Neural crest cell (in vitro differentiated cells): ENCODE measurements at places on chromosomes 2 and 18.

DNA sequence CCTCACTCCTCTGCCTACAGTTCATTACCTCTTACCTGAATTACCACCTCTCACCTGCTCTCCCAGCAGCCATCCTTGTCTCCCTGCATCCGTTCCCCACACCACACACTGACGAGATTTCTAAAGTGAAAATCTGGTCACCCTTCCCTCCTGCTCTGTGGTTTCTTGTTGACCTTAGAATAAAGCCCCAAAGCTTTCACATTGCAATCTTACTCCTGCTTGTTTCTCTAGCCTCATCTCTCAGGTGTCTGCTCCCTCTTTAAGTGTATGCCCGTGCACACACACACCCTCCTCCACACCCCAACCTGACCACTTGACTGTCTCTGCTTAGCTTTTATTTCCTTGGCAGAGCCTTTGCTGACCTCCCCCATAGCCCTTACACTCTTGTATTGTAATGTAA is 122.0 kb upstream of the SKOR2 start:
- DNase-seq: no peak

DNA sequence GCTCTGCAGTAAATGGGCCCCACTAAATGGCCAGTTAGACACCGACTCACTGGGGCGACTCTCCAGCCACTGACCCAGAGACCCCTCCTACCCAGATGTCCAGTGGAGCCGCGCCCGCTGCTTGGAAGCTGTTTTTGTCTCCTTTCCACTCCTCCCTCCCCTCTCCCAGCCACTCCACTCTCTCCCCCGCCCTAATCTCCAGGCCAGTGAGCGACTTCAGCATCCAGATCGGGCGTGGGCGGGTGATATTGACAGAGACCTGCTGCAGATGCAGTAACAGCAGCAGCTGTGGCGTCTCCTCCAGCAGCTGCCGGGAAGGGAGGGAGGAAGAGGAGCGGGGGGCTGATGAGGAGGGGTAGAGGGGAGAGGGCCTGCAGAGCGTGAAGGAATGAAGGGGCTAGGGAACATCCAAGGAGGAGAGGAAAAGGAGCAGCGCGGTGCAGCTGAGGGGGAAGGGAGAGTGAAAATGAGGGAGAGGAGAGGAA is at the start of gene SCN7A:
Gene SCN7A (minus strand): TSS at position 110 of the 485 bp plus-strand sequence. CDS start 16,553 bp downstream, outside the sequence.
- DNase-seq: peak; percentile 57

DNA sequence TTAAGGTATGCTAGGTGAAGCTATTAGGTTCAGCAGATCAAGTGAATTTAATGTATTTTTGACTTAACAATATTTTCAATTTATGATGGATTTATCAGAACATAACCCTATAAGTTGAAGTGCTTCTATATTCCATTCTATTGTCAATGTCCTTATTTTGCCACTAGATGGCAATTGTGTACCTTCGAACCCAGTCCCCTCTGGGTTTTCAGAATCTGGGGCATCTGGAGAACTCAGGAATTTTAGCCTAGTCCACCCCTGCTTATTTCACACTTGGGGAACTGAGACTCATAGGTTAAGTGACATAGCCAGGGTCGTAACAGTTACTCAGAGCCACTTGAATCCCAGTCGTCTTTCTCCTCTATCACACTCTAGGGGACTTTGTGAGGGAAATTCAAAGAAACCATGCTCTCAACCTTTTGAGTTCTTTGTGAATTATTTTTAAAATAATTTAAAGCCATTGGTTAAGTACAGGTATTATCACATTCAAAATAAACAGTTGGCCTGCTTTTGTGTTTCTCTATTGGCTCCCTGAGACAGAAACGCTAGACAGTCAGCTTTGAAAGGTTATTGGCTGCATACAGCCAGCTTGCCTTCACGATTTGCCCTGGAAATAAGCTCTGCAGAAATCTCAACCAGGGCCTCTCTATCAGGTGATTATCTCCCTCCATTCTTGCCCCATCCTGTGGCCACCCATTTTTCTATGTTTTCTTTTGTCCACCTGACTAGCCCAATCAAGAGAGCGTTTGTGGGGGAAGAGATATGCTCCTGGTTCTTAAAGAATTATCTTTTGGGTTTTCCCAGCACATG is 145.0 kb downstream of the TTC27 start:
- DNase-seq: peak; percentile 5

GRCh38 chr18:51739044-51739666 is 541.7 kb upstream of the MEX3C start:
- DNase-seq: no peak

DNA sequence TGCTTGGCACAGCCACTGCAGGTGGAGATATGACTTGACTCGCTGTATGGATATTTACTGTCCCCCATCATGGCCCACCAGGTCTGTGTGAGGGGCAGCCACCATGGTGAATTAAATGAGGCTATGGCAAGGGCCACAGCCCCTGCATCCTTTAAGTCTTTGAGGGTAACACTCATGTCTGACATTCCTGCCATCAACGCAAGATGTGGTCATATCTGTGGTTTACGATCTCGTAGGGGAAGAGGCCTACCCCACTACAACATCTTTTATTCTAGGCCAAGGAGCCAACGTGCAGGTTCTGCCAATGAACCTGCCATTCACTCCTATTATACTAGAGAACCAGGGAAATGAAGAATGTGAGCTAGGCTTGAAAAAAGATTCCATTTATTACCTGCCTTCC is 381.6 kb upstream of the ID2 start:
- DNase-seq: no peak

GRCh38 chr2:160376576-160376975 is 117.0 kb downstream of the RBMS1 start:
- DNase-seq: no peak

GRCh38 chr18:27948986-27949385 is 227.9 kb downstream of the CDH2 start:
- DNase-seq: no peak

GRCh38 chr2:145085612-145086011 is 565.7 kb upstream of the ZEB2 start:
- no peak for DNase-seq

DNA sequence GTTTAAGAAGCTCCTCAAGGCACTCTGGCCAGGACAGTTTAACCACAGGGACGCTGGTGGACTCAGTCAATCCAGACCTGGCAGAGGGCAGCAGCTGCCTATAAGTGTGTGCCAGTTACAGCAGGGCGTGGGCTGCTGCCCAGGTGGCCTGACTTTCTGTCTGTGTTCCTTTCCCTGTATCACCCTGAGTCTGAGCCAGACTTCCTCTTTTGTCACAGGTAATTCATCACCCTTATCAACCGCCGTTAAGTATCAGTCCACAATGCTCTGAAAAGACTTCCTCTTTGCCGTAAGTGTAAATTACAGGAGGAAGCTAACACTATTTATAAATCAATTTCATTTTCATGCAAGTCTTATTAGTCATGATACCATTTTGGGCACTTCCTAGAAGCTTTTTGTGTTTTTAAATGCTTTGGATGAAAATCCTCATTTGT is 7.0 kb downstream of the LPIN1 start:
- no peak for DNase-seq

- no peak for DNase-seq
Observed at GRCh38 chr18:45525301-45525700, 90.0 kb upstream of the SLC14A2 start.

GRCh38 chr2:220654322-220654721 is 917.8 kb downstream of the EPHA4 start:
- no peak for DNase-seq

DNA sequence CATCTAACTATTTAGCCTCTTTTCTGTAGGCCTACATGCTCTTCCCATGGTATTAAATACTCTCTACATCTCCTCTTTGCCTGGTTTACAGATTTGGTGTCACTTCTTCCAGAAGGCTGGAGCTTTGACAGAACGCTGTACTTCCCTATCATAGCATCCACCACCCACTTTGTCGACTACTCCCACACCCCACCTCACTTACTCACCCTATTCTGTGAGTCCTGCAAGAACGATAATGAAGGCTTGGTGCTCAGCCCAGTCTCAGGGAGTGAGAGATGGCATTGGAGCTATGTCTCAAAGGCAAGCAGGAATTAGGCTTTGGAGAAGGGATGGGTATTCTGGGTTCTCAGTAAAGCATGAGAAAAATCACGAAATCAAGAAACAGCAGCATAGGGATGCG is 20.3 kb upstream of the KDM3A start:
- DNase-seq: no peak

- no peak for DNase-seq
Observed at GRCh38 chr2:148666555-148666954, 22.0 kb downstream of the EPC2 start.

- DNase-seq: no peak
Observed at GRCh38 chr2:157691695-157692094, 63.0 kb upstream of the ACVR1C start.

- DNase-seq: no peak
Observed at GRCh38 chr2:151774506-151774905, 40.2 kb upstream of the NEB start.

DNA sequence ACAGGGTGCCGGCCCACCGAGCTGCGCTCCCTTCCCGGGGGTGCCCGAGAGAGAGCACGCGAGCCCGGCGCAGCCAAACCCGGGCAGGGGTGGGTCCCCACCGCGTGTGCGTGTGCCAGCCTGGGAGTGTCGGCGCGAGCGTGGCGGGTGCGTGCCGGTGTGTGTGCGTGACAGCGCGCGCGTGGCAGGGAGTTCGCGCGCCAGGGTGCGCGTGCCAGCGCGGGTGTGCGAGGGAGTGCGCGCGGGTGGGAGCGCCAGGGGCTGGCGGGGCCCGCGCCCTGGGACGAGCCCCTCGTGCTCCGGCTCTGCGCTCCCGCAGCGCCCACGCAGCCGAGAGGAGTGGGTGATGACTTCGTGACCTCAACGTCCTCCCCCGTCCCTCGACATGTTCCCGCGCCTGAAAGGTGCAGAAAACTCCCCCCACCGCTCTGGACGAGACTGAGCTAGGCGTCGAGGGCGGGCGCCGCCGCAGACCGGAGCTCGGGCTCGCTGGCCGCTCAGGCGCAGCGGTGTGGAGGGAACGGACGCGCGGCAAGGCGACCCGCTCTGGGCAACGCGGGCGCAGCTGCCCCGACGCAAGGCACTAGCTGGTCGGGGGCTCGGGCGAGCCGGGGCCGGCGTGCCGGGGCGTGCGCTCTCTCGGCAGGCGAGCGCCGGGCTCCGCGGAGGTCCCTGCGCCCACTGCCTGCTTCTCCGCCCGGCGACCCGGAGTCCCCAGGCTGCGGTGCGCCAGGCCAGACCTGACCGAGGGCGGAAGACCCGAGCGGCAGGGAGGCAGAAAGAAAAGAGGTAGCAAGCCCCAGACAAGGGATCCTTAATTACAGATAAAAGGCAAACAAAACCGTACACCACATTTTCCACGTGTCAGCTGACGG is 582.8 kb downstream of the ZEB2 start:
- DNase-seq: peak; percentile 43

GRCh38 chr2:173296235-173296634 is 58.4 kb upstream of the CDCA7 start:
- no peak for DNase-seq

GRCh38 chr2:151614159-151614558 is 120.1 kb downstream of the NEB start:
- DNase-seq: no peak

DNA sequence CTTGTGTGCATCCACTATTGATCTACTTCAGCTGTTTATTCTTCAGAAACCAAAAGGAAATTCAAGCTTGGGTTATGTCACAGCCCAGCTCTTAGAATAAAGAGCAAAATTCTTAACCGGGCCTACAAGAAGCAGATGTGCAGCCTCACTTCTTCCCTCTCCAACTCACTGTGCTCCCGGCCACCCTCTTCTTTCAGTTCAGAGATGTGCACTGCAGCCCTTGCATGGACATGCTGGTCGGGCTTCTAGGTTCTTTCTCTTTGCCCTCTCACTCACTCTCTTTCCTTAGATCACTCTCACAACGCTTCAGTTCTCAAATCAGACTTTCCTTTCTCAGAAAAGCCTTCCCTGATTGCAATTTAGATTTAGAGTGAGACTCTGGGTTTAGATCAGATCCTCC is 104.1 kb downstream of the CHN1 start:
- DNase-seq: no peak

GRCh38 chr2:120066800-120067547 is 54.1 kb downstream of the EPB41L5 start:
- DNase-seq: no peak

- DNase-seq: no peak
Observed at GRCh38 chr2:174846941-174847938, 83.0 kb upstream of the CHRNA1 start.

- DNase-seq: no peak
Observed at GRCh38 chr2:127606625-127607398, 39.1 kb upstream of the GPR17 start.

DNA sequence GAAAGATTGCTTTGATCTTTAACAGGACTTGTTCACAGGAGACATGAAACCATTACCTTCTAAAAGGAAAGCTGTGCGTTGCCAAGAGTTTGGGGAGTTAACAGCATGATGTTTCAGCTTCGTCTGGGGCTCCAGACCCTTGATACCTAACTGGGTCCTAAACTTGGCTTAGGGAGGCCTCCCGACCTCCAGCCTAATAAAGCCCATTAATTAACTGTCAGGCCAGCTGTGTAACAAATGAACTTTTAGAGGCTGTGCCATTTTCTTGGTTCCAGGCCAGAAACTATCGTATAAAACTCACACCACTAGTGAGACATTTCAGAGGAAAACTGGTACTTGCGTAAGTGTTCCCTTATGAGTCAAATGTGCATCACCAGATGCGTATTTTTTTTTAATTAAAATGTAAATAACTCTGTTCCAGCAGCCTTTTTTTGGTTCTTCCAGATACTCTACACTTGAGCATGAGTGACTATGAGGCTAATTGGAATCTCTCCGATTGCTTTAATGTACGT is 236.5 kb downstream of the BCL2 start:
- no peak for DNase-seq

DNA sequence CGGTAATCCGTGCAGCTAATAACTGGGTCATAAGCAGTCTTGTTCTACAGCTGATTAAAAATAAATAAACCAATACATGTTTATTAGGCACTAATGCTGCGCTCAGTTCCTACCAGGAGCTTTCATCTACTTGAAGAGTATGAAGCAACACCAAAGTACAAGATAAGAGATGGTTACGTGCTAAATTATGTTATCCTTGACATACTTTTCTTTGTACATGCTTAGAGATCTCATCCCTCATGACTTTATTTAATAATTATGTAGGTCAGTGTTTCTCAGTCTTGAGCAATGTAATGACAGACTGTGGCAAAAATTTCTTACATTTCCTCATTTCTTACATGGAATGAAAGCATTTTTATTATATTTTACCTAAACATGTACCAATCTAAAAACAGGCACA is 54.6 kb upstream of the COBLL1 start:
- no peak for DNase-seq

- no peak for DNase-seq
Observed at GRCh38 chr2:36433311-36434217, 78.0 kb downstream of the CRIM1 start.

DNA sequence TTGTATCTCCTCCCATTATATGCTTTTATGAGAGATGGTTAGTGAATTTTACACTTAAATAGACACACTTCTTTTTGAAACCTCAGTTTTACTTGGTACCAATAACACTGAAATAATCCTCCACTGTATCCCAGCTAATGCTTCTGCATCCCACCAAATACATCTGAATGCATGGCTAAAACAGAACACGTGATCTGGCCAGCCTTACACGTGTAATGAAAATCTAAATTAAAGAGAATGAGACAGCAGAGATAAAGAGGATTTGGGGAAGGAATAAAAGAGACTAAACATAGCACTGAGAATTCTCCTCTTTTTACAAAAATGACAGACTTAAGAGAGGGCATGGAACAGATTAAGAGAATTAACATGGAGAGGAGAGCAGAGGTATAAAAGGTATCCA is 612.2 kb downstream of the NRXN1 start:
- DNase-seq: no peak

GRCh38 chr18:62452280-62452831 is 70.5 kb upstream of the ZCCHC2 start:
- no peak for DNase-seq

- no peak for DNase-seq
Observed at GRCh38 chr2:50922506-50922905, 109.4 kb downstream of the NRXN1 start.
